ENCODE measurements at places on chromosomes 13 and 19.

GRCh38 chr19:30224689-30225606 lies 147.2 kb upstream of the ZNF536 start:
- DNase-seq: no peak

- no peak for DNase-seq
These were observed 356.1 kb downstream of the FGF14 start for GRCh38 chr13:102045731-102046130.

GRCh38 chr19:23118400-23118799 lies 1.6 kb downstream of the ZNF730 start:
- no peak for DNase-seq

GRCh38 chr19:49331616-49332055 lies 3.6 kb upstream of the CD37 start:
- peak; percentile 63 for DNase-seq

DNA sequence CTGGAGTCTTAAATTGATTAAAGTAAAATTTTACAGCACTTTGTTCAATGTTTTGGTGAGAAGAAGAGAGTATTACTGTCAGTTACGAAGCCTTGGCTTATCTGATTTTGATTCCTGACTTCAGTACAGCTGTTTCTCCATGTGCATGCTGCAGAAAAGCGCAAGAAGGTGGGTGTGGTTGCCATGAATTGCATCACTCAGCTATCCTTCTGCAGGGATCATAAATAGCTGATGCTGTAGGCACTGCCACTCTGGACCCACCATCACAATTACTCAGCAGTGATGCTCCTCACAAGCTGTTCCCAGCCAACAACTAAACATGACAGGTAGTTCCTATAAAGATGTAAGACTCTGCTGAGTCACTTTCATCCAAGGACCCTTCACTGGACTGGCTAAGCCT lies 321.2 kb downstream of the IRS2 start:
- DNase-seq: no peak

DNA sequence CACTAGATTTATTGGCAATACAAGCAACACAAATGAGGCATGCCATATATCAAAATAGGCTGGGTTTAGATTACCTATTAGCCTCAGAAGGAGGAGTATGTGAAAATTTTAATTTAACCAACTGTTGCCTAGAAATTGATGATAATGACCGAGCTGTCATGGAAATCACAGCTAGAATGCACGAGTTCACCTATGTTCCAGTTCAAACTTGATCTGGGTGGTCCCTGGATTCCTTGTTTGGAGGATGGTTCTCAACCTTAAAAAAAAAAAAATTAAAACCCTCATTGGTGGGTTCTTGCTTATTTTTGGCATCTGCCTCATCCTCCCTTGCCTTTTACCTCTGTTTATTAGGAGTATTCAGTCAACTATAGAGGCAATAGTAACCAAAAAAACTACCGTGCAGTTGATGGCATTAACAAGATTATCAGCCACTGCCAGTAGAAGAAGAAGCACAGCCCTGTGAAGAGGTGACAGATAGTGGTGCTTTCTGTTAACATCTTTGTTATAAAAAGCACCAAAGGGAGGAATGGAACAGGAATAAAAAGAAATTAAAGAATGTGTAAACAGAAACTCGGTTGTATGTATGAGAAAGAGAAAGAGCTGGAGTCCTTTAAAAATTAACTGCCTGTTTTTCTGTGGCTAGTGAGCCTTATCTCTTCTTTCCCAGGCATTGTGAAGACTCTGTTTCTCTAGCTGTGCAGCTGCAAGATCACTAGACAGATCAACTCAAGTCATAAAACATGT lies 106.4 kb downstream of the ZNF429 start:
- DNase-seq: no peak

GRCh38 chr13:42649141-42649540 lies 75.2 kb downstream of the TNFSF11 start:
- DNase-seq: no peak

GRCh38 chr13:37148501-37148900 lies 43.0 kb upstream of the CSNK1A1L start:
- no peak for DNase-seq

GRCh38 chr19:18723871-18724377 lies 40.4 kb downstream of the CRTC1 start:
- no peak for DNase-seq

- DNase-seq: no peak
These were observed 174.5 kb upstream of the TRPC4 start for GRCh38 chr13:38044067-38044466.

- DNase-seq: no peak
These were observed 1024.0 kb upstream of the PCDH9 start for GRCh38 chr13:68254151-68254550.

GRCh38 chr13:81318231-81319019 lies 977.5 kb upstream of the SPRY2 start:
- DNase-seq: no peak

DNA sequence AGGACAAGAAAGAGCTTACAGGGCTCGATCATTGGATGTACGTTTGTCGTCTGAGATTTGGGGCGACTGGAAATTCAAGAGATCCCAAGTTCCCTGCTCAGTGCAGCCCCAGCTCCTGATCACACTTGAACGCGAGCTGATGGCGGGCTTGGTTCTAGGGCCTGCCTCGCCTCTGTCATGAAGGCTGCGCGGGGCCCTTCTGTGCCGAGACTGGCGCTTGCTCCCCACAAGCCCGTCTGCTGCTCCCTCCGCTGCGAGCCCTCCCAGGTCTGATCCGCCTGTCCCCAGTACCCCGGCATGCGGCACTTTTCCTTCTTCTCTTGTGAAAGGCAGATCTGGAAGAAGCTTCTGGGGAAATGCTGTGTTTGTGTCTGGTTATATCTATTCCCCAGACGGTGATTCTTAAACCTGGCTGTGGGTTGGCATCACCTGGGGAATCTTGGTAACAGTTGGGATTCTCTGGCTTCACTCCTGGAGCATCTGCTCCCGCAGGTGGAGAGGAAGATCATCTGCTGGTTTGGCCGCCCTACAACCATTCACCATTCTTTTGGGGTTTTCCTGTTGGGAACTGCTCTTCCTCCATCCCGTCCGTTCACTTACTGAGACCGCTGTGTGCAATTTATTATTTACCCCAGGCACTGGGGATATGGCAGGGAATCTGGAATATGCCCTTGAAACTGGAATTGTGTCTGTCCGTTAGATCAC lies 43.6 kb downstream of the SIPA1L3 start:
- DNase-seq: no peak

DNA sequence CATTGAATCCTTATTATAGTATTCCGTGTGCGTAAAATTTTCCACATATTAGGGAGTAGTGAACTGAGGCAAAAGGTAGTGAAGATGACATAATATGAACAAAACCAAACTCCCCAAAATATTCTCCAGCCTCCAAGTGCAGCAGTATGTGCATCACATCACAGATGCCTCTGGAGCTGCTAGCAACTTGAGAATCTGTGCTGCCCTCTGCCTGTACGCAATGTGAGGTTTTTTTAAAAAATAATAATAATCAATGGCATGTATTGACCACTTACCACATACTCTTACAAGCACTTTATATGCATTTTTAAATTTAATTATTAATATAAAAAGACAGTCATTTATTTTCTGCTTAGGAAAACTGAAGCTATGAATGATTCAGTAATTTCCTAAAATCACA lies 583.0 kb upstream of the SPRY2 start:
- DNase-seq: no peak

- DNase-seq: no peak
These were observed 7.4 kb upstream of the CERS1 start for GRCh38 chr19:18903156-18904037.

GRCh38 chr13:30398601-30399072 lies 23.7 kb upstream of the UBE2L5 start:
- no peak for DNase-seq

- no peak for DNase-seq
These were observed 532.7 kb upstream of the SPRY2 start for GRCh38 chr13:80873589-80873988.

DNA sequence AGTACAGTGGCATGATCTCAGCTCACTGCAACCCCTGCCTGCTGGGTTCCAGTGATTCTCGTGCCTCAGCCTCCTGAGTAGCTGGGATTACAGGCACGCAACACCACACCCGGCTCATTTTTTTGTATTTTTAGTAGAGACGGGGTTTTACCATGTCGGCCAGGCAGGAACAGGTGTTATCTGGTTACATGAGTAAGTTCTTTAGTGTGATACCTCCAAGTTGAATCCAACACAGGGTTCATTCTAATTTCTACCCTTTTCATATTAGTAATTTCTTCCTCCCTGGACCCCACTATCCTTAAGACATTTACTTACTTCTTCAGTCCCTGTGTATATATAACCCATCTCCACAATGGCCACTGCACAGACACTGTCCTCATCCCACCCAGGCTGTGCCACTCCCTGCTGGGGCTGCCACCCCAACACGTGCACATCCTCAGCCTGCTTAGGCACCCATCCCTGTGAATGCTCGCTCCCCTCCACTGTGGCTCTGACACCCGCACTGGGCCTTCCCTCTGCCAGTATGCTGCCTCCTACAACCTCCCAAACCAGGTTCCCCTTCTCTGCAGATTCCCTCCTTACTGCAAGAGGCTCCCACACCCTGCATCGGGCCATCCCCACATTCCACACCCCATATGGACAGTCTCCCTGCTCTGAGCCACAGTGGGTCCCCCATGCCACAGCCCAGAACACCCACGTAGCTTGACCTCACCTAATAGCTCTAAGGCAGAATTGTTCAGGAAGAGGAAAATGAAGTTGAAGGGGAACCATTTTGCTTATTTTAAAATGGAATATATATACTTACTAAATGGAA lies 147.1 kb downstream of the TBC1D4 start:
- no peak for DNase-seq

DNA sequence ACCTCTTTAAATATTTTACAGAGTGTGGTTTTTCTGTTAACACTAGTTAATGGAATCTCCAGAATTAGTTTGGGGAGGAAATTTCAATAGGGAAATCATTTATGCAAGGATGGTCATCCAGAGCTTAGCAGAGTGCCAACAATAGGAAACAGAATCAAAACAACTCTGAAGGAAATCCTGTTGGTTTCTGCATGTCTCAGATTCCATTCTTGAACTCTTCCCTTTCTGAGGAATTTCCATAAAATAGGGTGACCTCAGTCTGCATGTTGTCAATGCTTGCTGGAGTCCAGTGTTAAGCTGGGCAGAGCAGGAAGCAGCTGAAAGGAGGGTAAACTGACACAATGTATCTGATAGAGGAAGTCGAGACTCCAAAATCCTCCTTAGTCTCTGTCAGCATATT lies 16.9 kb downstream of the CBY2 start:
- no peak for DNase-seq

- DNase-seq: no peak
These were observed 2.9 kb downstream of the TGFB1 start for GRCh38 chr19:41350735-41351338.

GRCh38 chr13:66875264-66875663 lies 354.9 kb downstream of the PCDH9 start:
- DNase-seq: no peak

DNA sequence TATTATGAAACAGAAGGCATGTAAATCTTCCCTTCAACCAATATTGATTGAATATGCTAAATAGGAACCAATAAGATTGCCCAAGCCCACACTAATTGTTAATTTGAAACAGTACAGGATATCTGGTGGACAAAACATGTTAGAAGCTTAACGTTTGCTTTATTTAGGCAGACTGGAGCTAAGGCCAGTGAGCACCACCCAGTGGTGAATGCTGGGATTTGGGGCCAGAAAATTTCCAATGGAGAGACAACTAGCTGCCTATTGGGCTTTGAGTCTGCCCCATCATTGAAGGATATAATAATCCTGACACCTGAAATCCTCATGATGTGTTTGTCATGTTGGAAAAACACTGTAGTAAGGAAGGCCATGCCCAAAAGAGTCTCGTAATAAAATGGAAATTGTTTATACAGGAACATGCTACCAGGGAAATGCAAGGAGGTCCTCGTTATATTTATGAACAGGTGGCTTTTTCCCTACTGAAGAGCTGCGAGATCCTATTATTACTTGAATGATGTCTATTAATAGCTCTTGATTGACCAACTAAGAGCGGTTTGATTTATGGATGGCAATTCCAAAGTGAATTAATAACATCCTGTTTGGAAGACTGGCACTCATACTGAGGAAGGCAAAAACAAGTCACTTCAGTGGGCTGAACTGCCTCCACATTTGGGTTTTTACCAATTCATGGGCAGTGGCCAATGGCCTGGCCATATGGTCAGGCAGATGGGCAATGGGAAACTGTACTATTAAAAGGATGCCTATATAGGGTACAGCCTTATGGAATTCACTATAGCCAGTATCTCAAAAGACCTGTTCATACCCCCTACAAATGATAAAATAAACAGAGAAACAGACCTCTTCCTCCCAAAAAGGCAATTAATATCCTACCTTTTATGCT lies 8.7 kb downstream of the SIGLECL1 start:
- DNase-seq: no peak

- DNase-seq: no peak
These were observed 60.9 kb downstream of the LIG4 start for GRCh38 chr13:108154421-108154858.

- DNase-seq: peak; percentile 87
These were observed 3.6 kb downstream of the LGALS7 start for GRCh38 chr19:38769635-38770211.

All from activated naive CD4-positive, alpha-beta T cell treated with anti-CD3 and anti-CD28 coated beads, Interleukin-2, amount 50 U/mL, for 16 hours (primary cell).